ENCODE measurements at places on chromosomes 3 and 15. TPM values are rescaled to one million over a fixed set of nuclear protein-coding genes. Genes with fewer than 3 reads are reported as not detected.

SMCO1 gene
- total RNA-seq = not detected

DNA sequence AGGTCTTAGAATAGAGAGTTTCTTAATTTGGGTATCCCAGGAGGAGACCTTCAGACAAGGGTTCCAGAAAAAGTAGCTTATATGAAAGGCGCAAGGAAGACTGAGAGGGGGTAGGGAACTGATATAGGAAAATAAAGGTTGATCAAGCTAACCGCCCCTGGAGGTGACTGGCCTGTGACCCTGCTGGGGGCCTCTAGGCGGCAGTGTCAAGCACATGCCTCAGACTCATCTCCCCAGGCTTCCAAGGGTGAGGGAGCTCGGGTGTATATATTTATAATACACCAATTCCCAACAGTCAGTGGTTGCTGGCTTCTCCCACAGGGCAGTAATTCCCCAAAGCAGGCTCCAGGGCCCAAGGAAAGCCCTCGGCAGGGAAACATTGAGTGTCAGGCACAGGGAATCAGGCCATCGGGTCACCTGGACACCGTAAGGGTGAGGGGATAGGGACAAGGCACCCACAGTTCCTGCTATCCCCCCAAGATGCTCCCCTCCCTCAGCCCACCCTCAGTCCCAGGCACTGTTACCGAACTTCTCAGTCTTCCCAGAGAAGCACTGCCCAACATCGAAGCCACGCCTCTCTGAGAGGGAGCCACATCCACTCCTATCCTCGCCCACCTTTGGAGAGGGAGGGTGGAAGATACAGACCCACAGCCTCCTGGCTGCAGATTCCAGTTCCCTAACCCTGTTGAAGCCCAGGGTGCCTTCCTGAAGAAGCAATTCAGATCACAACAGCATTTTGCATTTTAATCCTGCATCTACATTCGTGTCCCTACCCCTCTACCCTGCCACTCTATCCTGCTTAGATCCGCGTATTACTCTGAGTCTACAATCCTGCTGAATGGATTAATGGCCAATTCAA is 19.5 kb upstream of the CAV3 start:
- DNase-seq = no peak

DNA sequence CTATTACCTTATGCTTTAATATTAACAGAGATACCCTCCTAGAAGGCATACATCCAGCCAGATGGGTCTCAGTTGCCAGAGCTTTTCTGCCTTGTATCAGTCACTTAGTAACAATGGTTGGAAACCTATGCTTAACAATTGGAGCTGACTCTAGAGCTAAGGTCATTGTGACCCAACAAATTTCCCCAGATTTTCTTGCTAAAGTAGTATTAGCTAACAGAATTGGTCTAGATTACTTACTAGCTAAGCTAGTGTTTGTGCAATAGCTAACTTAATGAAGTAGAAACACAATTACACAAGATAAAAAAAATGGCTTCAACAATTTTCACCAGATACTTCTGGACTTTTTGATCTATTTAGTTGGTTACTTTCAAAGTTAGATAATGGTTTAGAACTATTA is 236.9 kb downstream of the NSUN3 start:
- no peak for DNase-seq

DNA sequence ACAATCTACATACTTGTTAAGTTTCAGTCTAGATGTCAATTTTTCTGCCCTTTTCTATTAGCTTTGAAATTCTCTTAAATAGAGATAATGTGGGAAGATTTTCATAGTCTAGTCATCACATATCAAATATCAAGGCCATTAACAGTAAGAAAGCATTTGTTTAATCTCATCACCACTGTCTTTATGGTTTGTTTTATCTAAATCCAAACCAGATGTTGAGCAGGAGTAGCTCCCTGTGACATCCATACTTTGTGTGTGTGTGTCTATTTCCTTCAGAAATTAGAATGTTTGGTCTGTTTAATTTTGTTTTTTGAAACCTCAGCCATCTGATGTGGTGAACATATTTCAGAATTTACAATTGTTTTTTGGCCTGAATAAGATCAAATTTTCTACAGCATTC is 23.1 kb upstream of the GOLGA8B start:
- no peak for DNase-seq

DNA sequence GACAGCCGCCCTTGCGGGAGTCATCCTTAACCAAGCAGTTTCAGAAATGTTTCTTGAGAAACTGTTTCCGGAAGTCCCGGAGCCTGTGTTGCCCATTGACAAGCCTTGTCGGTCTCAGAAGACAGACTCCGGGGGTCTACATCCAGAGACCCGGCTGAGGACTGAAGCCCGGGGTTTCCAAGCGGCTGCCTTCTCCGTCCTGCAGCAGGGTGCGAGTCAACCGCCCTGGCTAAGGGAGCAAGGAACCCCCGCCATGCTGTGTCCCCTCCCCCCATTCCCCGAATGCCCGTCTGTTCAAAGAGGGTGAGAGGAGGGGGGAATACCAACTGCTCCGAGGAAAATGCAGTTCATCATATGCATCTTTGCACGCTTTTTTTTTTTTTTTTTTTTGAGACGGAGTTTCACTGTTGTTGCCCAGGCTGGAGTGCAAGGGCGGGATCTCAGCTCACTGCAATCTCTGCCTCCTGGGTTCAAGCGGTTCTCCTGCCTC is 61.6 kb downstream of the ATP1B3 start:
- DNase-seq = no peak

Data from foreskin keratinocyte (primary cell).